ENCODE measurements at places on chromosomes 5 and 9. TPM values are rescaled to one million over a fixed set of nuclear protein-coding genes. Genes with fewer than 3 reads are reported as not detected.

FBXL7 gene
- 0.40 TPM for total RNA-seq

MED27 gene
- total RNA-seq: 24.4 TPM

TLE4 gene
- 33.3 TPM for total RNA-seq

MCIDAS gene
- not detected for total RNA-seq

CDH9 gene
- not detected for total RNA-seq
